ENCODE measurements at places on chromosomes 5 and 9.

GRCh38 chr9:69326261-69326660, 1.2 kb downstream of the ENTREP1 start:
- no peak for DNase-seq

- no peak for DNase-seq
Measured at GRCh38 chr9:134961331-134962064, 43.8 kb upstream of the FCN1 start.

- peak; percentile 76 for DNase-seq
Measured at GRCh38 chr9:71769175-71770161, 1.2 kb upstream of the CEMIP2 start.

DNA sequence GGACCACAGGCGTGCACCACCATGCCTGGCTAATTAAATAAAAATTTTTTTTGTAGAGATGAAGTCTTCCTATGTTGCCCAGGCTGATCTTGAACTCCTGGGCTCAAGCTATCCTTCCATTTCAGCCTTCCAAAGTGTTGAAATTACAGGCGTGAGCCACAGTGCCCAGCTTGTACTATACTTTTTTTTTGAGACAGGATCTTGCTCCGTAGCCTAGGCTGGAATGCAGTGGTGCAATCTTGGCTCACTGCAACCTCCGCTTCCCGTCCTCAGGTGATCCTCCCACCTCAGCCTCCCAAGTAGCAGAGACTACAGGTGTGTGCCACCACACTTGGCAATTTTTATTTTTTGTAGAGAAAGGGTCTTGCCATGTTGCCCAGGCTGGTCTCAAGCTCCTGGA, 5.3 kb upstream of the RAD23B start:
- DNase-seq = no peak

DNA sequence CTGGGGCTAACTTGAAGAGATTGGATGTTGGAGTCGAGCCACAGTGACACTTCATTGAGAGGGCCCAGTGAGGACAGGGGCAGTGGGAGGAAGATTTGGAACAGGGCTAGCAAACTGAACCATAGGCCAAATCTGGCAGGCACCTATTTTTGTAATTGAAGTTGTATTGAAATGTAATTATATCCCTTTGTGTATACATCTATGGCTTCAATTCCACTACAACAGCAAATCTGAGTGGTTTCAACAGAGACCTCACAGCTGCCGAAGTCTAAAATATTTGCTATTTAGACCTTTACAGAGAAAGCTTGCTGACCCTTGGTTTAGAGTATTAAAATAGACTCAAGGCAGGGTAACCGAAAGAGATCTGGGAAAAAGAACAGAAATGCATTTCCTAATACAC, 4.7 kb upstream of the TNFSF8 start:
- no peak for DNase-seq

All from CD4-positive, alpha-beta T cell treated with Interferon gamma for 1 hour (primary cell).